Urinary bladder (tissue), 4 donors: ENCODE measurements at places on chromosomes 4 and X.

DNA sequence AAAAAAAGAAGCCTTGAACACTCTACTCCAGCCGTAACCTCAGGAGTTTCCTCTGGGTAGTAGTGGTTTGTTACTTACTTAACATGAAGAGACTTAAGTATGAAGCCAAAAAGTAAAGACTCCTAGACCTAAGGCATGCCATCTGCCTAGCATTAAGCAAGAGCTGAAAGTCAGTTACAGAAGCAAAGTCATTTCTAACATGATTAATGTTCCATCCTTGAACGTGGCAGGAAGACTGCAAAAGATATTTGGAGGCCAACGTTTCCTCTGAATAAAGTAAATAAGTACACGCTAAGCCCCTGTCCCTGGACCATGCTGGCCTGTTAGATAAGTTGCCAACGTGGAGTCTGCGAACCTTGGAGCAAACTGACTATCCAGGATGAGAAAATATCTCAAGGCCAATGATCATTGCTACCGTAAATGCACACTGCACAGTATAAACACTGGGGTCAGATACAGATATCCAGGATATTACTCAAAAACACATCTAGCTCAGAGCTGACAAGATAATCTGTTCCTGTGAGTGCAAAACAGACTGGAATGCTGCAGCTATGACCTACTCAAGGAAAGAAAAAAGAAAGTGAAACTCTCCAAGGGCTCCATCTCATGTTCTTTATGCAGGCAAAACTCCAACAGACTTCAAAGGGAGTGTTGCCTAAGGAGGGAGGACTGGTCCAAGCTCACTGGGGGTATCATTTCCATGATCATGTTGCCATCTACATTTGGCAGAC, 255.8 kb downstream of the COL25A1 start:
- peak; percentile 15 for DNase-seq

DNA sequence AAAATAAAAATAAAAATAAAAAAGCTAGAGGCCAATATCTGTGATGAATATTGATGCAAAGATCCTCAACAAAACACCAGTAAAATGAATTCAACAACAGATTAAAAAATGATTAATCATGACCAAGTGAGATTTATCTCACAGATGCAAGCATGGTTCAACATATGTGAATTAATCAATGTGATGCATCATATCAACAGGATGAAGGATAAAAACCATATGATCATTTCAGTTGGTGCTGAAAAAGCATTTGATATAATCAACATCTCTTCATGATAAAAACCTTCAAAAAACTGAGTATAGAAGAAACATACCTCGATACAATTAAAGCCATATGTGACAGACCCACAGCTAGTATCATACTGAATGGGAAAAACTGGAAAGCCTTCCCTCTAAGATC, 18.9 kb downstream of the TCEAL1 start:
- DNase-seq: no peak

- no peak for DNase-seq
Observed at GRCh38 chr4:20944451-20944850, 244.2 kb downstream of the PACRGL start.

DNA sequence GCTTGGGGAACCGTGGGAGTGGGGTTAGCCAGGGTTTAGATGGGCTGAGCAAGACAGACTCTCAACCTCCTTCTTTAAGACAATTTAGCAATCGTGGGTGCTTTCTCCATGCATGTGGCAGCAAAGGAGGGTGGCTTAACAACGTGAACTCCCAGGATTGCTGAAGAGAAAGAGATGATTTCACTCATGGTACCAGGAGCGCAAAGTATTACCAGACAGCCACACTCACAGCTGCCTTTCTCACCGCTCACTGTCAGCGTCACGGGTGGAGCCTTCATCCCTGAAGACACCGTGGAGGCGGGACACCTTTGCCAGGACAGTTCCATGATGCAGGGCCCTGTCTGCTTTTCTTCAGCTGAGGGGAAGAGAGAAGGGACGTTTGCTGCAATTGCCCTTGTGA, 212.5 kb upstream of the PSAPL1 start:
- no peak for DNase-seq

DNA sequence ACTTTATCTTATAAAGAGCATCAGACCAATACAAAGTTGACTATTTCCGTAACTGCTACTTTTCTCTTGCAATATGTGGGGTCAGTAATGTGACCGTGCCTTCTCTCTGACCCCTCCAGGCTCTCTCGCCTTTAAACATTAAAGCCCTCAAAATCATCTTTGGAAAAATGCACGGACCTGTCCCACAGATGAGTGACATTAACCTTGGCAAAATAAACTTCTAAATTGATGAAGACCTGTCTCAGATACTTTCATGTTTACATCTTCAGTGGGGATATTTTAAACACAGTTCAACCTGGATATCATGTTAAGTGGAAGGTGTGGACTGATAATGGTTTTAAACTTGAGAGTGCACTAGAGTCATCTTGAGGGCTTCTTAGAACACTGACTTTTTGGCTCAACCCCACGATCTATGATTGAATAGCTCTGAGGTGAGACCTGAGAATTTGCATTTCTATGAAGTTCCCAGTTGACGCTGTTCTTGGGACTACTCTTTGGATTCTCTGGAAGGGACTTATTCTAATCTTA, 26.7 kb upstream of the CXCL3 start:
- DNase-seq: no peak

DNA sequence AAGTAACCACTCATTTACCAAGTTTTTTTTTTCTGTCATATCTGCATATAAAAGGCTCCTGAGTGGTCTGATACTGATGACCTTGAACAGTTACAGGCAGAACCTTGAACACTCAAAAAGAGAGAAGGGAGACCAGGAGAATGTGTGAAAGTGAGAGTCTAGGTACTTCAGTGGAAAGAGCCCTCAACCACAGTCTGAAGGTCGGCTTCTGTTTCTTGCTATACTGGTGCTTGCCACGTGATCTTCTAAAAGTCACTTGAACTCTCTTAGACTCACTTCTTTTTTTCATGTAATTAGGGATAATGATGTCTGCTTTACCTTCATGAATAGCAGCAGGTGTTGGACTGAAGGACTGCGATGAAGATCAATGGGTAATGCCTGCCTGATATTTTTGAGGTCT, 22.8 kb downstream of the GABRB1 start:
- no peak for DNase-seq

DNA sequence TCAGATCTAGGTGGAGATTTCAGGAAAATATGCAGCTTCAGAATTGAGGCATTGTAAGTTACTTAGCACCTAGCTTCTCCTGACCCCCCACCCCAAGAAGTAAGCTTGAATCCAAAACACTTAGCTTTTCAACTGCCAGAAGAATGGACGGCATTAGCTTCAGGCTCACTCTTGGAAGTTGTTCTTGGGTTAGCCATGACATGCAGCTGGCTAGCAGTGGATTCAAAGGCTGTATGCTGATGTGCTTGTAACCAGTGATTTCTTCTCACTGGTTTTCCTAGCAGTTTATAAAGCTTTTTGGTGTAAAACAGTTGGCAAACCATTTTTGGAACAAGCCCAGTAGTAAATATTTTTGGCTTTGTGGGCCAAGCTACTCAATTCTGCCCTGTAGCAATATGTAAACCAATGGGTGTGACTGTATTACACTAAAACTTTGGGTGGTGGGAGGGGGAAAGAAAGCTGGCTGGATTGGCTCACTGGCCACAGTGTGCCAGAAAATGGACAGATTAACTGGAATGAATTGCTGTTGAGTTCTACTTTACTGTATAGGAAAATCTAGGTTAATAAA, 85.6 kb downstream of the SHROOM2 start:
- no peak for DNase-seq

DNA sequence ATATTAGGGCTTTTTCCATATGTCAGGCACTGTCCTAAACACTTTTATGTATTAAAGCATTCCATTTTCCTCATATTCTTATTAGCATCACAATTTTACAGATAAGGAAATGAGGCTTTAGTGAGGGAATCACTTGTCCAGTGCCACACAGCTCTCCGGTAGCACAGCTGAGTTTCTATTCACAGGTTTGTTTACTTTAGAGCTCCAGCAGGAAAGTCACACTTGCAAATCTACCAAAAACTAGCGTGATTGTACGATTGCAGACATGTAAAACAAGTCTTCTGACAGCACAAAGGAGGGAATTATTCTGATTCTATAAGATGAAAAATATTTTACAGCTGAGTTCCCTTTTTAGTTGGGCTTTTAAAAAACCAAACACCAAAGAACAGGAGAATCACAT, 472.1 kb downstream of the TMA16 start:
- DNase-seq: no peak

GRCh38 chrX:150642423-150642822, 50.8 kb upstream of the MTMR1 start:
- no peak for DNase-seq

GRCh38 chrX:39814391-39814790, 283.4 kb downstream of the BCOR start:
- DNase-seq: no peak

DNA sequence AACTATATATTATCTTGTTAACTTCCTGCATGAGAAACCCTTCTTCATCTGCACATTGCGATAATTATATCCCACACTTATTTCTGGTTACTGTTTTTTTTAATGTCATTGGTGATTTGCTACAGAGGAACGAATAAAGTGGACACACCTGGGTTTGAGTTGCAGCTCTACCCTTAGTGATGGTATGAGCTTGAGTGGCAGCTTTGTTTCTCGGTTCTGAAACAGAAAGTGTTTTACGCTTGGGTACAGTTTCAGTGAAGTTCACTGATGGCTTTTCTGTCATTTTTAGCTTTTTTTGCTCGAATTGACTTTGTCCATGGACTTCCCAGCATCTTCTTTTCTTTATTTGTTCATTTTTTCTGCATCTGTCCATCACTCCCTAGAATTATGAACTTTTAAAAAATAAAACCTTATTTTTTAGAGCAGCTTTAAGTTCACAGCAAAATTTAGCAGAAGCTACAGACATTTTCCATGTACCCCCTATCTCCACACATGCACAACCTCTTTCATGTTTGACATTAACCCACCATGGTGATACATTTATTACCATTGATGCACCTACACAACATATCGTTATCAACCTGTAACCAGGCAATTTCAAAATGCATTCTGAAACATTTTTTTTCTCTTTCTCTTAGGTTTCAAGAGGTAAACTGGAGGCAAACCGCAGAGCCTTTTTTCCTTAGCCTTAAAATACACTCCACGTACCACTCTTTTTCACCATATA, 1041.6 kb upstream of the PRKX start:
- no peak for DNase-seq

GRCh38 chr4:158809611-158810486, 41.0 kb downstream of the FNIP2 start:
- DNase-seq: peak; percentile 74

DNA sequence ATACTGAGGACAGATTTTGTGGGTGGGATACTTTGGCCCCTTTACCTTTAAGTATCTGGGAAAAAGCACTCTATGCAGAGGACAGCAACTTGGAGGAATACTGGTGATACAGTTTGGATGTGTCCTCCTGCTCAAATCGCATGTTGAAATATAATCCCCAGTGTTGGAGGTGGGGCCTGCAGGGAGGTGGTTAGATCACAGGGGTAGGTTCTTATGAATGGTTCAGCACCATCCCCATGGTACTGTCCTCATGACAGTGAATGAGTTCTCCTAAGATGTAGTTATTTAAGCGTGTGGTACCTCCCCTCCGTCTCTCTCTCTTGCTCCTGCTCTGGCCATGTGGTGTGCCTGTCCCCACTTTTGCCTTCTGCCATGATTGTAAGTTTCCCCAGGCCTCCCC, 24.6 kb downstream of the GPAT3 start:
- no peak for DNase-seq

GRCh38 chr4:164874789-164875188, 2.2 kb upstream of the APELA start:
- no peak for DNase-seq

DNA sequence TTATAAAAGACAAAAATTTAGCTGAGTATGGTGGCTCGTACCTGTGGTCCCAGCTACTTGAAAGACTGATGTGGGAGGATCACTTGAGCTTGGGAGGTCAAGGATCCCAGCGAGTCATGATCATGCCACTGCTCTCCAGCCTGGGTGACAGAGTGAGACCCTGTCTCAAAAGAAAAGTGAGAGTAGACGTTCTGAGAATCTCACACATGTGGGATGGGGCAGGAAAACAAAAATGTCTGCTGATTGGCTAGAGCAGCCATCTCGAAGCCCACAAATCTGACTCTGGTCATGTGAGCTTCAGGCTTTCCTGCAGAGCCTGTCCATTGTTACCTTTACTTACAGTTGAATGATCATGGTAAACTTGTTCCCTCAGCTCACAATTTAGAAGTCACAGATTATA, 23.1 kb upstream of the SLC9A7 start:
- no peak for DNase-seq

GRCh38 chrX:109511113-109511512, 25.5 kb upstream of the NXT2 start:
- no peak for DNase-seq
